ENCODE measurements at places on chromosomes 7 and 10.

DNA sequence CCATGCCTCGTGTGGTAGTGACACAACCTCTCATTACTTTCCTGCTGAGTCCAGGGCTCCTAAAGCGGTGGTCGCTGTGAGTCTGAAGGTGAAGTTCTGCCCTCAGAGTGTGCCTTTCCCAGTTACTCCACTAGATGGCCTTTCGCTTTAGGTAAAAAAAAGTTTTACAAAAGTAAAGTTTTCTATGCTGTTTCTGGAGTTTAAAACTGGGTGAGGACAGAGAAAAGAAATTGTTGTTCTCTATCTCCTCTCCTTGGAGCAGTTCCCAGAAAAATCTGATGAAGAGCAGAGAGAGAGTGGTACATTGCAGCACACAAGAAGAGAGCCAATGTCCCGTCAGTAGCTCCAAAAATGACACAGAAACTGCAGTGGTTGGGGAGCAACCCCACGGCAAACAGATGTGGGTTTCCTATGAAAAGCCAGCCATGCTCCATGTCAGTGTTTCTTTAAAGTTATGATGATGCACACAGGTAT, 257.1 kb downstream of the GLI3 start:
- DNase-seq, result no peak

DNA sequence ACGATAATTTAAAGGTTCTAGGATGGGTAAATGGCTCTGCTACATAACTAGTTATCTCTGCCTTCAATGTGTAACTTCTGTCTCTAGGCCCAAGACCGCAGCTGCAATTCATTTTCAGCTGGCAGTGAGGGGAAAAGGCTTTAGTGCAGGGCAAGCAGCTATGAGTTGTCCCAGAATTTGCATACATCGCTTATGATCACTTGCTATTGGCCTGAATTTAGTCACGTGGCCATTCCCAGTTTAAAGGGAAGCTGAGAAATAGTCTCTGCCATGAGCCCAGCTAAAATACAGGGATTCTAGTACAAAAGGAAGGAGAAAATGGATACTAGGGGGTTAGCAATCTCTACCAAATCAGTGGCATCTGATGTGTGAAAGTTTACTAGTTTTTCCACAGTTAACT, 145.8 kb upstream of the IMMP2L start:
- no peak for DNase-seq

DNA sequence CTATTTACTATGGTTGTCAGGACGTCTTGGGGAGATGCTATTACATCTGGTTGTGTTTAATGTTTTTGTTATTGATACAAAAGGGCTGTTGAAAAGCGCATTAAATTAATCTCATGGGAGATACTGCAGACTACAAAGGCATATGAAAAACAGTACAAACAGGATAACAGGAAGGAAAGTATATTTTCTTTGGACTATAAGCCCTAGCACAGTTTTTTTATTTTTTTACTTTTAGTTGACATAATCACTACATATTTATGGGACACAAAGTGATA, 341.3 kb downstream of the ARL4A start:
- DNase-seq, result no peak

GRCh38 chr7:151607464-151607867, 87.8 kb upstream of the RHEB start:
- no peak for DNase-seq

DNA sequence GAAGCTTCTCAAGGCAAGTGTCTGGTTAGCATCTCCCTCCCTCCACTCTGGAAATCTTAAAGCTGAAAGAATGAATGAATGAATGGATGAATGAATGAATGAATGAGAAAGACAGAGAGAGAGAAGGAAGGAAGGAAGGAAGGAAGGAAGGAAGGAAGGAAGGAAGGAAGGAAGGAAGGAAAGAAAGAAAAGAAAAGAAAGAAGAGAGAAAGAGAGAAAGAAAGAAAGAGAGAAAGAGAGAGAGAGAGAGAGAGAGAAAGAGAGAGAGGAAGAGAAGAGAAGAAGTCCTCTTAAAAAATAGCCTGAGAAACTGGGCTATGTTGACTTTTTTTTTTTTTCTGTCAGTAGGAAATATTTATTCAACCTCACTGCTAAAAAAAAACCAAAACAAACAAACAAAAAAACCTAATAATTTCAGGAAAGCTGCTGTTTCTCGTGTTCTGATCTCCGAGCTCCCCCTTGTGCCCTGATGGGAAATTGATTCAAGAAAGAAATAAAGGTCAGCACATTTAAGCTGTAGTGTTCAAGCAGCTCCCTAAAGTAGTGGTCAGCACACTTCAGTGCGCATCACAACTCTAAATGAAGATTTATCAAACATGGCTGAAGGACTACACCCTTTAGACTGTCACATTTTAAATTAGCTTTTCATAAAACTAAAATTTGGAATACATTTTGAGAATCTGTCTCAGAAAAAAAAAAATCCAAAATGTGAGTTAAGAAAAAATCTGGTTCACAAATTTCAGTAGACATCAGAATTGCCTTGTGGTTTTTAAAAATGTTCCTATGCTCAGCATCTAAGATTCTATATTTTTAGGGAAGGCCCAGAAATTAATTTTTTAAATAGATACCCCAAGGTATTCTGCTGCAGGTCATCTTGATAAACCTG, 154.3 kb downstream of the ELAPOR2 start:
- no peak for DNase-seq

DNA sequence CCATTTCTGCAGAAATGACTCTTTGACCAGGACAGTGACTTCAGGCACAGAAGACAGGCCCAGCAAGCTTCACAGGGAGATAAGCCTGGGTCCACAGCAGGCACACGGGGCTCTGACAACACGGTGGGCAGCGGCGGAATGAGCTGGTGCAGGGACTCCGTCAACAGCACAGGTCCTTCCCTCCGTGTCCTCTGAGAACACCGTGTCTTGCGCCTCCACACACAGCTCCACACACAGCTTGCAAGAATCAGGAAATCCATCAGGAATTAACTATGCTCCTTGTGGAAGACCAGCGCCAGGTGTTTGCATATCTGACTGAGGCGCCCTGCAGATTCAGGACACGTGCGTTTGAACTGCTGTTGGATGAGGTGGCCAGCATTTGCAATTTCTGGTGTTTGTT, 39.6 kb downstream of the TCERG1L start:
- DNase-seq, result no peak

DNA sequence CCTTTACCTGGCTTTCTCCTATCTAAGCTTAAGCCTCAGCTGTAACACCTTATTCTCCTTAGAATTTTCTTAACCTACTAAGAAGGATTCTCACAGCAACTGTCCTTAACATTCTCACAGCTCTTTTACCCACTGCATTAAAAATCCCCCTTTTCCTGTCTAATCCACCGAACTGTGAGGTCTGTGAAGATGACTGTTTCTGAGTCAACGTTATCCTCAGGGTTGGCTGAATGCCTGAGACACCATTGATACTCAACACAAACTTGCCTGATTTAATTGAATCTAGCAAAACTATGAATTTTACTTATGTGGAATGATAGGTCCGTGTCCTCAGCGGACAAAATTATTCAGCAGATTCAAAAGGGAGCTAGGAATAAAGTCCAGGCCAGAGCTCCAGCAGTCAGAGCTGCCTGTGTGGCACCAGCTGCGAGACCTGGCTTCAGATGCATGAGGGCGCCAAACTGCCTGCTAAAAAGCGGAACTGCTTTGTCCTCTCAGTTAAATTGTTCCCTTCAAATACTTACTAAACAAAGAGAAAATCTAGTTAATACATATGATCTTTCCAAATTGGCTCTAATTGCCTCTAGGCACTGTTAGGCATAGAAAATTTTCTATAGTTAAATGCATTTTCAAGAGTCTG, 33.4 kb upstream of the VWDE start:
- DNase-seq, result no peak

DNA sequence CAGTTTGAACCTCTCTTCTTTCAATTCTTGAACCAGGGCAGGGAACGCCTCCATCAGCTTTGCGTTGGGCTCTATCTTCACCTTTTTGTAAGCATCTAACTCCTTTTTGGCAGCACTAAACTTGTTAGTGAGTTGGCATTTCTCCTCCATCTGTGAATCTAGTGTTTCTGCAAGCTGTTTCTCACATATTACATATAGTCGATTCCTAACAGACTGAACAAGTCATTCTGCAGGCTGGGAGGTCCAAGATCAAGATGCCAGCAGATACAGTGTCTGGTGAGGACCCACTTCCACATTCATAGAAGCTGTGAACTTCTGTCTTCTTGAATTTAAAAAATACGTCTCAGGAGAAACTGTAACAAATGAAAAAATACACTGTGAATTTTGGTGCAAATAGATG, 539.7 kb downstream of the ANKRD7 start:
- no peak for DNase-seq

GRCh38 chr7:27138985-27139333, 4.5 kb downstream of the HOXA5 start:
- no peak for DNase-seq

- no peak for DNase-seq
Observed at GRCh38 chr10:104209575-104210198, 22.5 kb downstream of the CFAP43 start.

DNA sequence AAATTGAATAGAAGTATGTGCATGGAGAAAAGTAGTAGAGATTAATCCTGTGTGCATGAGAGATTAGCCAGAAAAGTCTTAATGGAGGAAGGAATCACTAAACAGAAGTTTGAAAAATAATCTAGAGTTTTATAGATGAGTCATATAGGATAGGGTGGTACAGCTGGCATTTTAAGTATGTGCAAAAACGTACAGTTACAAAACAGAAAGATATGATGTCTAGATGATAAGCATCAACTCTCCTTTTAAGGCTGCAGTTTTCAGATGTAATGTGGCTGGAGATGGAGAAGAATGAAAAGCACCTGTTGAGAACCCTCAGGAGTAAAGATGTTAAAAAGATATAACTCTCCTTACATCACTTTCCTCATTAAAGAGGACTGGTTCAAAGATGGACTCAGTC, 271.3 kb downstream of the STK31 start:
- DNase-seq, result no peak

DNA sequence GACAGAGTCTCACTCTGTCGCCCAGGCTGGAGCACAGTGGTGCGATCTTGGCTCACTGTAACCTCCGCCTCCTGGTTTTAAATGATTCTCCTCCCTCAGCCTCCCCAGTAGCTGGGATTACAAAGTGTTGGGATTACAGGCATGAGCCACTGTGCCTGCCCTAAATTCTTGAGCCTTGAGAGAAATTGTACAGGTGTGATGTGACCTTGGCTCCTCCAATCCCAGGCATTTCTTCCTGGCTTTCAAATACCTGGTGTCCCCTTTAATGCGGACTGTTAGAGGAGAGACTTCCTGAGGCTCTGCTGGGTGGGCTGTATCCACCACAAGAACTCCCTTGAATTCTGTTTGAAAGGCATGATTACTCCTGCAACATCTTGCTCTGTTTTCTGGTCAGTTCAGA, 15.0 kb downstream of the MORN4 start:
- no peak for DNase-seq

DNA sequence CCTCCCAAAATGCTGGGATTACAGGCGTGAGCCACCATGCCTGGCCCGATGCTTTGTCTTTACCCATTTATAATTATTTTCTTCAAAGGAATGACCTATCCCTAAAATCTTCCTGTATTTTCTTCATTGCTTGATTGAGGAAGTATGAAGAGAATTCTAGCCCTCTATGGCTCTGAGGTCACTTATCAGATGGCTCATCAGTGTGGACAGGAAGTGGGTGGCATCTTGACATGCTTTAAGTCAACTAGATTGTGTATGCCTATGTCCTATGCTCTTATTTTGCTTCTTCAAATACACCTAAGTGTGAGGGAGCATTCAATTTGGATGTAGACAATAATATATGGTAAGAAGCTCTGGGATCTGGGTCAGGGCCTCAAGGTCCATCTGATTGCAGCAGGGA, 1020.5 kb downstream of the LRMDA start:
- DNase-seq, result no peak
